ENCODE measurements at places on chromosomes 3 and 15.
A peak's percentile ranks its signal among the peaks of the same experiment; 100 is the strongest.

DNA sequence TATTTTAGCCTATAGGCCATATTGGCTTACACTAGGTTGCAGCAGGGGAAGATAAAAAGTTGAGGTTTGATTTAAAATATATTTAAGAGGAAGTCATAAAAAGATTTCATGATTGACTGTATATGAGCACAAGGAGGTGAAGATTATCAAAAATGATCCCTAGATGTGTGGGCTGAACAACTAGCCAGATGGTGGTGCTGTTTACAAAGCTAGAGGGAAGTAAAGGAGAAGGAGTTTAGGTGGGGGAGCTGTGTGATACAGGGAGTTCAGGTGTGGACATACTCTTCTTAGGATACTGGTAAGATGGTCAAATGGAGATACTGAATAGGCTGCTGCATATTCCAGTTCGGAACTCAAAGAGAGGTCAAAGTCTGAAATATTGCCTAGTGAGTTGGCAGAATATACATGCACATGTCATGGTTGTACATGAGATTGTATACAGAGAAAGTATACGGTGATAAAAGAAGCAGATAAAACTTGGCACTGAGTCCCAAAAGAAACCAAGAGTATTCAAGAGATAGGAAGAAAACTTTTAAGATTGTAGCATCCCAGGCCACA lies 727.8 kb downstream of the NLGN1 start:
- peak; percentile 35 for DNase-seq

GRCh38 chr3:195106418-195106906 lies 164.5 kb downstream of the XXYLT1 start:
- peak; percentile 89 for DNase-seq

- no peak for DNase-seq
These were observed 192.3 kb upstream of the C2CD4B start for GRCh38 chr15:62357431-62357830.

- DNase-seq: no peak
These were observed 156.4 kb upstream of the CBLB start for GRCh38 chr3:106025151-106025722.

GRCh38 chr3:129402616-129403015 lies 25.8 kb downstream of the EFCAB12 start:
- no peak for DNase-seq

GRCh38 chr15:61032600-61033286 lies 196.4 kb downstream of the RORA start:
- no peak for DNase-seq

GRCh38 chr3:23669541-23670255 lies 136.1 kb upstream of the UBE2E1 start:
- DNase-seq: no peak

GRCh38 chr3:79937567-79937966 lies 169.8 kb upstream of the ROBO1 start:
- DNase-seq: no peak

- DNase-seq: no peak
These were observed 222.9 kb downstream of the WDR72 start for GRCh38 chr15:53536479-53537120.

DNA sequence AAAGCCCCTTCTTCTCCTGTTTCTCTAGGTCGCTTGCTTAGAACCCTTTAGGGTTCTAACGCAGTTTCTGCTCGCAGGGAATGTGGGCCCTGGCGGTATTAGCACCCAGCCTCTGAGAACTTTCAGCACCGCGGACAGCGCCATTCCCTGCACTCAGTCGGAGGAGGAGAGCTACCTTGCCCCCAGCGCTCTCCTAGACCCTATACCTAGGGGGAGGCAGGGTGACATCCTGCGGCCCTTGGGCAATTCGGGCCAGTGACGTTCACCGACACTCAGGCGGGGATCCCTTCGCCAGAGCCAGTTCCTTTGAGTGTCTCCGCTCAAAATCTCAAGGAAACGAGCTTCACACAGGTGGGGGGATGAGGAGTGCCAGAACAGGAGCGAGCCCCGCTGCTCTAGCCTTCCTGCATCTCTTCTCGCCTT lies 1.3 kb downstream of the SLC7A14 start:
- peak; percentile 79 for DNase-seq

DNA sequence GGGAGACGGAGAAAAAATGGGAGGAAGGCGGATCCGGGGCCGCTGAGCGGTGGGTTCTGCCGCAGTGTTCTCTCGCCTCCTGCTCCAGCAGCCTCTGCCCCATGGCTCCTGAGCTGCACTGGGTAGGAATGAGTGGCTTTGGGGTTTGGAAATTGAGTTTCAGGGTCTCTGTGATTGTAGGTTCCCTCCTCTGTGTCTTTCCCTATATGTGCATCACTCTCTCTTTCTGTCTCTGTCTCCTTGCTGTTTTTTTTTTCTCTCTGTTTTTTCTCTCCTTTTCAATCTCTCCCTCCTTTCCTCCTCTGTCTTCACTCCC lies 1.9 kb downstream of the GRM7 start:
- DNase-seq: no peak

DNA sequence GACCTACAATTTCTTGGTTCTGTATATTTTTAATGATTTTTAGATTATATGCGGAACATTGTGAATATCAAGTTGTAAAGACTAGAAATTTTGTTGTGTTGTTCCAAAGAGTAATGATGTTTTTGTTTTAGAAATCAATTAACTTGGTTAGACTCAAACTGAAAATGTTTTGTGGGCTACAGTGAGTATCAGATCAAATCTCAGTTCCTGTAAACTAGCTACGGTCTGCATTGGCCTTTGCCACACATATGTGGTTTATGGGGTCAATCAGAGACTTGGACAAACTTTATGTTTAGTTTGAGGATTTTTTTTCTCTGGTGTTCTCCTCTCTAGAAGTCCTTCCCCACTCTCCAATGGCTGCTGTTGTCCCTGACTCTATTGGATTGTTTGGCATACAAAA lies 308.0 kb upstream of the THRB start:
- no peak for DNase-seq

GRCh38 chr15:59537403-59537802 lies 74.2 kb upstream of the GCNT3 start:
- DNase-seq: no peak

DNA sequence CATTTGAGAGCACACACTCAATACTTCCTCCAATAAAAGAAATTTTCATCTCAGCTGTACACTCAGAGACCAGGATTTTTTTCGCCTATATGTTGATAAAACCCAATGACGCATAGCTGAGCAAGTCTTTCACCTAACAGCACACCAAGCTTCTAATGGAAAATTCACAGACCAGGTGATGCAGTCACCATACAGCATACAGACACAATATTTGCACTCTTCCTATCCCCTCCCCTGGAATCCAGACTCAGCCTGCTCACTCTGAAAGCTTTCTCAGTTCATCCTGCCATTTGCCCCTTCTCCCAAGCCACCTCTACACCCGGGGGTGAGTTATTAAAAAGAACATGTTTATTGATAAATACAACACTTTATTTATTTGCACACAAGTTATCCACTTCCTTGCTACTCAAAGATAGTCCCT lies 1.7 kb downstream of the TBC1D5 start:
- DNase-seq: peak; percentile 23

DNA sequence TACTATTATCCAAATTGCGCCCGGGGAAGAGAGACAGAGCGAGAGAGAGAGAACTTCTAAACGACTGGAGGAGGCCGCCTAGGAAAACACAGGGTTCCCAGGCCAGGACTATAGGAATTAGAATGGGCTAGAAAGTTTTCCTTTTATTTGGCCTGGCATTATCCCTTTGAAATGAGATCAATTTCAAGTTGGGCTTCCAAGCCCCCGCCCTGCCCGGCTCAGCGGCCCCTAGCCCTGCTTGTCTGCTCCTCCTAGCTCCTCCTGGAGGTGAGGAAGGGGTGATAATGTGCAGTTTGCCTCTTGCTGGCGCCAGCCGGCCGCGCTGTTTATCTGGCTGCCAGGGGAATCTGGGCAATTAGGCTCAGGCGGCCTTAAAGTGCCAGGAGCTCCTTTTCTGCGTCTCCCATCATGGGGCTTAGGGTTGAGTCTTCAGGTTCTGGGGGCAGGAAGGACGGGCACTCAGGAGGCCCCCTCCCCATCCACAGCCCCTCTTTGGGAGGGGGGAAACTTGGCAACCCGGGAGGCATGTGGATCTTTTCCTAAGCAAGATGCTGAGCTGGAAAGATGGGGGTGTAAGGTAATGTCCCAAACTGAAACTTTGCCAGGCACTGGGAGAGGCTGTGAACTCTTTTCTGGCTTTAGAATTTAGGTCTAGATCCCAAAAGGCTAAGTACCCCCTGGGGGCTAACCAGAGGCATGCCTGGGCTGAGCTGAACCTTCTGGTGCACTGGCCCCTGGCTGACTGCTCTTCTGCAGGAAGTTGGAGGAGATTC lies 5.5 kb downstream of the SMAD6 start:
- peak; percentile 63 for DNase-seq

DNA sequence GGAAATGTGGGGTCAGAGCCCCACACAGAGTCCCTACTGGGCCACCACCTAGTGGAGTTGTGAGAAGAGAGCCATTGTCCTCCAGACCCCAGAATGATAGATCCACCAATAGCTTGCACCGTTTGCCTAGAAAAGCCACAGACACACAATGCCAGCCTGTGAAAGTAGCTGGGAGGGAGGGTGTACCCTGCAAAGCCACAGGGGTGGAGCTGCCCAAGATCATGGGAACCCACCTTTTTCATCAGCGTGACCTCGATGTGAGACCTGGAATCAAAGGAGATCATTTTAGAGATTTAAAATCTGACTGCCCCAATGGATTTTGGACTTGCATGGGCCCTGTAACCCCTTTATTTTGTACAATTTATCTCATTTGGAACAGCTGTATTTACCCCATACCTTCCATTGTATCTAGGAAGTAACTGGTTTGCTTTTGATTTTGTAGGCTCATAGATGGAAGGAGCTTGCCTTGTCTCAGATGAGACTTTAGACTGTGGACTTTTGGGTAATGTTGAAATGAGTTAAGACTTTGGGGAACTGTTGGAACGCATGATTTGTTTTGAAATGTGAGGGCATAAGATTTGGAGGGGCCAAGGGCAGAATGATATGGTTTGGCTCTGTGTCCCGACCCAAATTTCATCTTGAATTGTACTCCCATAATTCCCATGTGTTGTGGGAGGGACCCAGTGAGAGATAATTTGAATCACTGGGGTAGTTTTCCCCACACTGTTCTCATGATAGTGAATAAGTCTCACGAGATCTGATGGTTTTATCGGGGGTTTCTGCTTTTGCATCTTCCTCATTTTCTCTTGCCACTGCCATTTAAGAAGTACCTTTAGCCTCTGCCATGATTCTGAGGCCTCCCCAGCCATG lies 49.0 kb downstream of the CD200 start:
- no peak for DNase-seq

DNA sequence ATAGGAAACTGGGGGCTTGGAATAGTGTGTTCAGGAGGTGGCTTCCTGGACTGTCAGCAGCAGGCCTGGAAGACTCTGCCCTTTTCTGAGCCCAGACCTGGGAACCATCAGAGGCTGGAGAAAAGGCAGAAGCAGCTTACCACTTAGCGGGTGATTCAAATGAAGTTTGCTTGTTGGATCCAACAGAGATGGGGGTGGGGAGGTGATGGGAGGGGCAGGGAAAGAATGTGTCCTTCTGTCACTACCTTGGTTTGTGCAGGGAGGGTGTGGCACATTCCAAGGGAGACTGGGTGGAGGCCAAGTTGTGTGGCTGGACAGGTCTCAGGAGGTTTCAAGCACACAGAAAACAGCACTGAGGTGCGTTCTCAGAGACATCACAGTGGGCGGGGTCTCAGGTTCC lies 58.8 kb downstream of the TRAK1 start:
- DNase-seq: no peak

GRCh38 chr3:71317749-71318457 lies 265.6 kb downstream of the FOXP1 start:
- peak; percentile 17 for DNase-seq

DNA sequence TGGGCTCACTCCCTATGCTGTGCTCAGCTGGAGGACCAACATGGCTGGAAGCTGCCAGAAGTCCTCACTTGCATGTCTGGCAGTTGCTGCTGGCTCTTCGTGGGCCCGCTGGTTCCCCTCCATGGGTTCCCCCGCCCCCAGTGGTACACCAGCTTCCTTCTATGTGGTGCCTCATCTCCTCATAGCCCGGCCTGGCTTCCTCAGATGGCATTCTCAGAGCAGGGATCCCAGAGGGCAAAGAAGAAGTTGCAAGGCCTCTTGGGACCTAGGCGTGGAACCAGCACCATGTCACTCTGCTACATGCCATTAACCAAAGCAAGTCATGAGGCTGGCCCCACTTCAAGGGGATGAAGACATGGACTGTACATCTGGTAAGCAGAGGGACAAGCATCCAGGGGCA lies 2.9 kb upstream of the CFAP92 start:
- DNase-seq: no peak

- peak; percentile 58 for DNase-seq
These were observed 184.4 kb downstream of the PEX5L start for GRCh38 chr3:179852142-179852905.

DNA sequence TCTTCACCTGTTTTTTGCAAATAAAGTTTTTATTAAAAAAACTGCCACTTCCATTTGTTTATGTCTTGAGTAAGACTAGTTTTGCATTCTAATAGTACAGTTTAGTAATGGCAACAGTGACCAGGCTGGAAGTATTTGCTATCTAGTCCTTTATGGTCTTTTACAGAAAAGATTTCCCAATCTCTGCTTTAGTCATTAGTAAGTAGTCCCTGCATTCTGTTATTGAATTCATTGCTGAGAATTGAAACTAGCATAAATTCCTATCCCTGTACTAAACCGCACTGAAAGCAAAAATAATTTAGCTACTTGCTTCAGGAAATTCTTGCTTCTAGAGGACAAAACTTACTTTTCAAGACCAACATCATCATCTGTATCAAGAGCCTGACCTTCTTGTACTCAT lies 46.2 kb downstream of the CNTN6 start:
- no peak for DNase-seq

DNA sequence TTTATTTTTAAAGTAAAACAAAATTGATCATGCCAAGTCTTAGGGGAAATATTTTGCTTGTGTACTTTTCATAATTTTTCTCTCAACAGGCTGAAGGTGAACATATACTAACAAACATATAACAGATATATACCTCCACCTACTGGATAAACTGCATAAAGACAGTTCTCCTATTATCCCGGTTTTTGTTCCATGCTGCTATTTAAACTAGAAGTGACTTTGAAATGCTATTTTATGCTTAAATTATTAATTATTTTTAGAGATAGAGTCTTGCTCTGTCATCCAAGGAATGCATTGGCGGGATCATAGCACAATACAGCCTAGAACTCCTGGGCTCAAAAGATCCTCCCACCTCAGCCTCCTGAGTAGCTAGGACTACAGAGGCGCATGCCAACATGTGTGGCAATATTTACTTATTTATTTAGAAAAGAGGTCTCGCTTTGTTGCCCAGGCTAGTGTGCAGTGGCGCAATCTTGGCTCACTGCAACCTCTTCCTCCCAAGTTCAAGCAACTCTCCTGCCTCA lies 49.8 kb downstream of the ST3GAL6 start:
- peak; percentile 11 for DNase-seq

DNA sequence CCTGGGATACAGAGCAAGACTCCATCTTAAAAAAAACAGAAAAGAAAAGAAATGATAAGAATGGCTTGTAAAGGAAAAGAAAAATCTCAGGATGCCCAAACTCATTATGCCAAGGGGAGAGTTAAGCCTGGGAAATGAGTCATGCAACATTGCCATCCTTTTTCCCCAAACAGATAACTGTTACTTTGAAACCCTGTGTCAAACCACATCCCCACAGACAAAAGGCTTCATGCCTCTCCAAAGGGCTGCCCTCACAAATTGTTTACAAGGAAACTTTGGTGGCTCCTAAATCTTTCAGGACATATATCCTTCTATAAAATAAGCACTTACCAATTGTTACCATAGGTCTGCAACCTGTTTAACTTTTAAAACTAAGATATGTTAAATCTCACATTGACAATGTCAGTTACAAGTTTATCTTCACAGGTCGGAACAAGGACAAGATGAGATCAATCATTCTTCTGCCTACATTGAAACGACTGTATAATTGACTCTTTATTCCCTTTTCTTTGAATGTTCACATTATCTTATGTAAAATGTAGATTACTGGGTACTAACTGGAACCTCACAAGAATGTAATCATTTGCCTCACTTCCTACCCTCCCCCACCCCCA lies 18.6 kb upstream of the SENP7 start:
- no peak for DNase-seq

All from AG08396 (cell line).